ENCODE measurements at places on chromosomes 16 and 17.
A peak's percentile ranks its signal among the peaks of the same experiment; 100 is the strongest.

- peak; percentile 44 for DNase-seq
These were observed 3.9 kb downstream of the VPS35L start for GRCh38 chr16:19559242-19559910.

DNA sequence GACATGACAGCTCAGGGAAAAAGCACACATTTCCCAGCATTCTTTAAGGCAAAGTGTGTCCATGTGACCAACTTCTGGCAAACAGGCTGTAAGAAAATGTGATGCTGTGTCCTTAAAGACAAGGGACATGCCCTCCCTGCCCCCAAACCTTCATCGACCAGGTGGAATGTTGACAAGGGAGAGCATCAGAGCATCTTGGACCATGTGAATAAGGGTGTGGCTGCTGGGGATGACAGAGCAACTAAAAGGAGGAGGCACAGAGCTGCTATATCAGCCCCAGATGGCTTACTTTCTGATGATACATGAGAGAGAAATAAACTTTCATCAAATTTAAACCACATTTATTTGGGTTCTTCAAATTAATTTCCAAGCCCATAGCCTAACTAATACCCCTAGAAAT, 2.2 kb upstream of the ZNF23 start:
- no peak for DNase-seq

DNA sequence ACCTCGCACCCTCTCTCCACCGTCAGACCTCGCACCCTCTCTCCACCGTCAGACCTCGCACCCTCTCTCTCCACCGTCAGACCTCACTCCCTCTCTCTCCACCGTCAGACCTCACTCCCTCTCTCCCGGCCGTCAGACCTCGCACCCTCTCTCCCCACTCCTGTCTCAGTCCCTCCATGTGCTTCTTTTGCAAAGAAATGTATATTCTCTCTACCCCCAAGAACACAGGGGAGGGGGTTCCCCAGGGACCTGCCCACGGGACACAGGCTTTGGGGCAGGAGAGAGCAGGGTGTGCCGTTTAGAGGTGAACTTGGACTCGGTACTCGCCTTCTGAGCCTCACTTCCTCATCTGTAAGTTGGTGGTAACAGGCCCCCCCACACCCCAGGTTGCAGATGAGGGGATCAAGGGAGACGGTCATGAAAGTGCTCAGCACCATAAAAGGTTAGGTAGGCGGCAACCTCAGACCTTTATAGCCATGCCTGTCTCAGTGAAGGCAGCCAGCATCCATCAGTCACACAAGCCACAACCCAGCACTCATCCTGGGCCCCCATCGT, 63.7 kb downstream of the RPH3AL start:
- DNase-seq: no peak

DNA sequence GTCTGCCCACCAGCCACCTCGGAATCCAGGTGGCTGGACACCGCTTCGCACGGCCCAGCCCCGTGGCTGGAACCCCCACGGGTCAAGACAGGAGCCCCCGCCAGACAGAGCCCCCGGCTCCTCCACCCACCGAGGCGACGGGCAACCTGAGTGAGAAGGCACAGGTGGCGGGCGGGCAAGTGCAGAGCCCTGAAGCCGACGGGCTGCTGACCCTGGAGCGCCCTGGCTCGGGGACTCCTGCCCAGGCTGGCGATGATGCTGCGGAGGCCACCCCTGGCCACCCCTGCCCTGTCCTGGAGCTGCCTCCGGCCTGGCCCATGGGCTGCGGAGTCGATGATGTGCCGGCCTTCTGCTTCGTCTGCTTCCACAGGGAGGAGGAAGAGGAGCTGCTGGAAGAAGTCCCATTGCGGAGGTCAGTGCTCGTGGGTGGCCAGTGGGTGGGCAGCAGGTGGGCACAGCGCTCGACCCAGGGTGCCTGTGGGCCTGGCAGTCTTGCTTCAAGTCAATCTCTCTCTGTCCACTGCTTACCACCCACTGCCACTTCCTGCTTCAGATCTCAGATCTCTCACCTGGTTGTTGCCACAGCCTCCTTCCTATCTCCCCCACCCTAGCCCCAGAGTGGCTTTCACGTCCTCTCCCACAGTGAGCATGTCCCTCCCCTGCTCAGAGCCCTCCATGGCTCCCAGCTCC, 33.1 kb upstream of the SBK1 start:
- no peak for DNase-seq

GRCh38 chr17:83116783-83117555, 37.6 kb downstream of the METRNL start:
- DNase-seq: no peak

DNA sequence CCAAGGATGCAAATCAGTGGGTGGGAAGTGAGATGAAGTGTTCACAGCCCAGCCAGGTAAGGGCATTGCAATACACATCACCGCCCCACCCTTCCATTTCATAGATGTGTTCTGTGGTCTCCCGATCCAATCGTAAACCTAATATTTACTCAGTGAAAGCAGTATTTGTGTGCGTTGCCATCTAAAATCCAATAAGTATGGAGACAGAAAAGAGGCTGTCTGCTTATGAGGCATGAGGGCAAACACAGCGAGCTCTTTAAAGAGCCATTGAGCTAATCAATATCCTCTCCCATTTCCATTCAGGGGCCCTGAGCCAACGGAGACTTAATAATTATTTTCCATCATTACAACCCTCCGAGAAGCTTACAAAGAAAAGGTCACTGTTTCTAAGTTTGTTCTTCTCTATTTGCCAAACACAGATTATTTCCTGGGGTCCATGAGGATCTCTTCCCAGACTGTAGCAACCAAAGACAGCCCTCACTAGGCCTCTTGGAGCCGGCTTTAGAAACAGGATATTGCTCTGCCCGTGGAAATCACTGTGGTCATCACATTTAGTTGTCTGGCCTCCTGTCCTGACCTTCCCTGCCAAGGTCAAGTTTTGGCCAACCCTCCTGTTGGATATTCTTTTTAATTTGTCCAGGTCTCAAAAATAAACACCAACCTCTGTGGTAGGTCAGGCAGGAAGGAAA, 120.1 kb downstream of the SLC39A11 start:
- no peak for DNase-seq

DNA sequence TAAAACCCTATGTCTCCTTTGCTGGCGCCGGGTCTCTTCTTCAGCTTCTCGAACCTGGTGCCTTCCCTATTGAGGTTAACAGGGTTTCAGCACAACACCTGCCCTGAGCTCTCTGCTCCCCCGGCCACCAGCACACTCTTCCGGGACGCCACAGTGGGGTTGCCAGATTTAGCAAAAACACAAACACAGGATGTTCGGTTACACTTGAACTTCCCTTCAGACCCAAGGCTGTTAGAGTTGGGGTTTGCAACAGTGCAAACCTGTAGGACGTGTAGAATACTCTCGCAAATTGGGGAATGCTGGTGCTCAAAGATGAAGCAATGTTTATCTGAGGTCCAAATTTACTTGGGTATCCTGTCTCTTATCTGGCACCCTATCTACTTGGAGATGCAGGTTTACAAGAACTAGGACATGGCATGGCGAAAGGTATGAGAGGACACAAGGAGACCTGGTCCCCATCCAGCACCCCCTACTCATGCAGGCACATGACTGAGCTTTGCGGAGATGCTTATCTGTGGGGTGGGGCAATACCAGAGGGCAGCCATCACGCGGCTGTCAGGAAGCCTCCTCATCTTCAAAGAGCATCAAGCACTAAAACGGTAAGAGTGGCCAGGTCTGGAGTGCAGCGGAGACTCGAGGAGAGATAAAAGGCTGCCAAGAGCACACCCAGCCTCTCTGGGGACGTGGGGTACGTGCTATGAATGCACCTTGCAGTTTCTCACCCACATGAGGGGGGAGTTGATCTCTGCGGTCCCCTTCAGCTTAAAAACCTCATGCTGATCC, 52.8 kb downstream of the SDK2 start:
- DNase-seq: no peak

DNA sequence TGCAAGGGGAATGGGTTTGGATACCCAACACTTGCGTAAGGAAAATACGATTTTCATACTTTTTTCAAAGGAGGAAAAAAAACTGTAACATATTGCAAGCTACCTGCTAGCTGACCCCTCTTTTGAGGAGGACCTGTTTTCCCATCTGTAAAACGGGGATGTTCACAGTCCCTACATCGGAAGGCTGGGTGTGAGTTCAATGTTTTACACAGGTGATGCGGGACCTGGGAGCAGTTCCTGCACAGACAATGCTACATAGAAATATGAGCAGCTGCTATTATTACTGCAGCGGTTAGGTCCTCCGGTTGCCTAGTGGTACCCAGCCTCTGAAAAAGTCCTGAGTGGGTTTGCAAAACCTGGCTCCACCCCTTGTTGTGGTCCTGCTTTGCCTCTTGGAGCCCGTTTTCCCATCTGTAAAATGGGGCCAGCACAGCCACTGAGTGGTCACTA, 3.5 kb downstream of the SOCS1 start:
- DNase-seq: no peak

GRCh38 chr16:54385141-54385540, 98.6 kb upstream of the IRX3 start:
- no peak for DNase-seq

DNA sequence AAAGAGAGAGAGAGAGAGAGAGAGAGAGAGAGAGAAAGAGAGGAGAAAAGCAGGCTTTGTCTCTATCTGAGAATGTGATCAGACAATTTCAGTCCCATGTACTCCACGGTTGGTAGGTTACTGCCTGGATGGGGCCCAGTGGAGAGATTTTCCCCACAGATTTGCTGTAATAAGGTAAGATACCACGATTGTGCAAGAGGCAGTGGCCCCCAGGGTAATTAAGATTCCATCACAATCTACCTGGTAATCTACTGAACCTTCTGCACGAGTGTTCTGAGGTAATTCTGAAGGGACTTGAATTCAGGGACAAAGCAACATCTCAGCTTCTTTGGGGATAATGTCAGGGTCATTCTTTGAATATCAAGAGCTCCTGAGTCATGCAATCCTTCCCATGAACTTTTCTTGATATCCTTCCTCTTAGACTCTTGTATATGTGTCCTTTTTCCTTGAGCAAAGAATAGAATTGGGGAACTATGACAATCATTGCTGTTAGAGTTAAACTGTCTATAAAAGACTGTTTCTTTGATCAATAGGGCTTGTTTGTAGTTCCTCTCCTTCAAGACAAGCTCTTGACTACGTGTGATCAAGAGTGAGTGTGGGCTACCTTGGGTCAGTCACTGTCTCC, 306.6 kb downstream of the MAF start:
- DNase-seq: no peak

DNA sequence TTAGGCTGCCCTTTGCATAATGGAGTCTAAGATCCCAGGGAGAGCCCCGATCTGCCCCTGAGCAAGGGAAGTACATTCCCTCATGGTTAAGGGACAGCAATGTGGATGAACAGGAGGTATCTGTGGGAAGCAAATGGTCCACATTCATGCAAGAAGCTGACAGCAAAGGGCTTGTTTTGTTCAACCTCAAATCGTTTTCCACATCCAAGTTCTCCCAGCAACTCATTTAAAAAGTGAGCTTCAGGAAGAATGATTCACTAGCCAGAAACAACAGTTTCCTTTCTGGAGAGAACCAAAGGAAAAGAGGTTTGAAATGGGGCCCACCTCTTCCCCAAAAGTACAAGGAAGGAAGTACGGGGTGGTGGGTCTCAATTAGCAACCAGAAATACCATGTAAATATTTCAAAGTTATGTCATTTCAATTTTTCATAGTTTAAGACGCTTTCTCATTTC, 9.4 kb downstream of the HSPB9 start:
- no peak for DNase-seq

DNA sequence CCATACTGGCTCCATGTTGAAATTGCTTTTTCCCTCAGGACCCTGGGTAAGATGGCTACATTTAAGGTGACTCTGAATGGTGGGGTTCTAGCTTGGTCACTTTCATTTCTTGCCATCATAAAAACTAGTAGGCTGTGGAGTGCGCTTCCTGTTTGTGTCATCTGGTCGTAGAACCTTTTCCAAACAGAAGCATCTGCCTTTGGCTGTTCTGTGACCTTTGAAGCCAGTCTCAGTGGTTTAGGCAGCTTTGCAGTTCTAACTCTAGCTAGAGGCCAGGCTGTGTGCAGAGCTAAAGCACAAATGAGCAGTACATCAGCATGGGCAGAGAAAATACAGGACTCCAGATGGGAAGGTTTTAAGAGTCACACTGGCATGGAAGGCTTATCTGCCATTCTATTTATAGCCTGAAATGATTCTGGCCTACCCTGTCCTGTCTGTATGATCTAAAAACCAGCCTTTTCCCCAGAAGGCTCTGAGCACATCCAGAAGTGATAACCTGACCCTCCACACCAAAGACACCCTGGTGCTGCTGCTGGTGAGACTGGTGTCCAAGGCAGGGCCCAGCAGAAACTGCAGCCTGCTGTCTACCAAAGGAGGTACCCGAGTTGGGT, 8.6 kb downstream of the ESRP2 start:
- no peak for DNase-seq

DNA sequence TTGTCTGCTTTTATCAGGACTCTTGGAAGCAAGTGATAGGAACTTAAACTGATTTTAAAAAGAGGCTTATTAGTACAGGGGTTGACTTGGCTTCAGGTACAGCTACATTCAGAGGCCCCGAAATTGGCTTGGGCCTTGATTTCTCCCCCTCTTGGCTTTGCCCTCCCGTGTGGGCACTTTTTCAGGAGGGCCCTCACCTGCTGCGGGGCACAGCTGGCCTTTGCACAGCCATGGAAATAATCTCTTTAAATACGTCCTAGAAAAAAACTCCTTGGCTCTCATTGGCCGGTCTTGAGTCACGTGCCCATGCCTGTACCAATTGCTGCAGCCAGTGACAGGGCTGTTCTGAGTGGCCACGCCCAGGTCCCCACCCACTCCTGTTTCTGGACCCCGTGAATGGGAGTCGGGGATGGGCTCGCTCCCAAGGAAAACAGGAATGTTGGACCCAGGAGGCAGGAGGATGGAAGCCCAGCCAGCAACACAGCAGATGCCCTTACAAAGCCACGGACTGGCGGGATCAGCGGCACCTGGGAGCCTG, 15.0 kb downstream of the CA5A start:
- no peak for DNase-seq

GRCh38 chr16:80285104-80285503, 255.7 kb upstream of the DYNLRB2 start:
- peak; percentile 8 for DNase-seq

DNA sequence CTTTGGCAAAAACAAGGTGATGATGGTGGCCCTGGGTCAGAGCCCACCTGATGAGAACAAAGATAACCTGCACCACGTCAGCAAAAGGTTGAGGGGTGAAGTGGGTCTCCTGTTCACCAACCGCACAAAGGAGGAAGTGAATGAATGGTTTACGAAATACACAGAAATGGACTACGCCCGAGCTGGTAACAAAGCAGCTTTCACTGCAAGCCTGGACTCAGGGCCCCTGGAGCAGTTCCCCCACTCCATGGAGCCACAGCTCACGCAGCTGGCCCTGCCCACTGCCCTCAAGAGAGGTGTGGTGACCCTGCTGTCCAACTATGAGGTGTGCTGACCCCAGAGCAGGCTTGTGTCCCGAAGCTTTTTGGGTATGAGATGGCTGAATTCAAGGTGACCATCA, 29.7 kb upstream of the DLX4 start:
- no peak for DNase-seq

GRCh38 chr16:5225931-5226655, 128.5 kb upstream of the EEF2KMT start:
- DNase-seq: no peak

GRCh38 chr17:1104222-1104621, 75.6 kb downstream of the ABR start:
- no peak for DNase-seq

Measured in NCI-H460 (cell line).